ENCODE measurements at places on chromosomes 13 and 19.

DNA sequence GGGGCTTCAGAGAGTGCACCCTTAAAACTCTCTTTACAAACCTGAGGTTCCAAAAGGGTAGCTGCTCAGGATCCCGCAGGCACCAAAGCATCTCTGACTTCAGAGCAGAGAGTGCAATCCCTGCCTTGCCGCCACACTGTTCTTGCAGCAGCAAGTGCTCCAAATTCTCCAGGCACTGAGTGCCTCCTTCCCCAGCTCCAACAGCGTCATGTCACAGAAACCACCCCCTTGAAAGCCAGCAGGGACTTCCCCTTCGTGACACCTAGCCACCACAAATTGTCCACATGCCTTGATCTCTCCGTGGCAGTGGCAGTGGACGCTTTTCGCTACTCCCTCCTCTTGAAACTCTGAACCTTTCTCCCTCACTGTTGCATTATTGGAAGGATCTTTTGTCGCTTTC is 39.9 kb downstream of the MBNL2 start:
- H3K27me3 ChIP-seq = peaks cover 5% of the 10 kb centered on the region
- H3K4me3 ChIP-seq = no peak overlapping the region
- DNase-seq = no peak
- peaks cover 31% of the 10 kb centered on the region for H3K4me1 ChIP-seq
- peaks cover 4% of the 10 kb centered on the region for H3K36me3 ChIP-seq

GRCh38 chr13:22178878-22179277 is 508.0 kb downstream of the FGF9 start:
- no peaks in the 10 kb centered on the region for H3K4me1 ChIP-seq
- no peaks in the 10 kb centered on the region for H3K36me3 ChIP-seq
- no peak for DNase-seq

DNA sequence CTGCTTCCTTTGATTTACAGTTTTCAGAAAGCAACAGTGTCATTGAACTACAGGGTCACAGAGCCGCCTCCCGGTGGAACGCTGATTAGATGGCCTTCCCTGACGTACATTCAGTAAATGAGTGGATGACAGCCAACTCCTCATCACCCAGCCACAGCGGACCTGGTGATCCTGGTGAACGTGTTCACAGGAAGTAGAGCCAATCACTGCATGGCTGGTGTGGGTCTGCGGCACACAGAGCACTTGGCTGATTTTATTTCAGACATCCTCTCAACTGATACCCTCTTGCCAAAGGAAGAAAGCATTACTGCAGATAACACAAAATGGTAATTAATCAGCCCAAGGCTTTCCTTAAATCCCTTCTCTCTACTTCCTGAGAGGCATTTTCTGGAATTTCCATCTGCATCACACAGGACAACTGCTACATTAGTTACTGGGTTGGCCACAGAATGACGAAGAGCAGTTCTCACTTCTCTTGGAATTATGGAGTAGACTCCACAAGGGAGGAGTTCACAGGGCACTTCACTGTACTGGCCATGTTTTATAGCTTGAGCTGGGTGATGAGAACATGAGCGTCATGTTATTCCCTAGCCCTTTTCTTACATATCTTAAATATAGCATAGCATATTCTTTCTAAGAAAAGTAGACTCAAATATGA is 84.0 kb upstream of the SLC7A1 start:
- DNase-seq = no peak
- H3K36me3 ChIP-seq = no peaks in the 10 kb centered on the region
- peaks cover 3% of the 10 kb centered on the region for H3K27me3 ChIP-seq
- peaks cover 4% of the 10 kb centered on the region for H3K4me1 ChIP-seq

- no peak overlapping the region for H3K27ac ChIP-seq
- DNase-seq = peak; percentile 73
- no peaks in the 10 kb centered on the region for H3K4me1 ChIP-seq
- H3K36me3 ChIP-seq = no peaks in the 10 kb centered on the region
- H3K27me3 ChIP-seq = peaks cover 4% of the 10 kb centered on the region
Observed at GRCh38 chr19:43651758-43652545, 12.3 kb upstream of the CADM4 start.

DNA sequence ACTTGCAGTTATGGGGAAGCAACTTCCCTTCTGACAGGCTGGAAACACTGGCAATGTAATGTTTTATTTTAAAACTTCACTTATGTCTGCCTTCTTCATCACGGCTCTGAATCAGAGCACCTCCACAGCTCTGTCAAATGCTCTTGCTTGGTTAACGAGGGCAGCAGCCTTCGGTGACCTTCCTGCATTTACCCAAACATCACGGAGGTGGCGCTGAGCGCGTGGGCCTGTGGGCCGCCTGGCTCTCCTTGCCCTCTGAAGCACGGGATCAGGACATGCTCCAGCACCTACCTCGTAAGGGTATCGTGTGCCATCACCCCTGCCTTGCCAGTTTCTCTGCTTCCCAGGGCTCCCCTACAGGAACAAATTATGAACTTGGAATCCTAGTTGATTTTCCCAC is 310.0 kb downstream of the TEX29 start:
- peaks cover 10% of the 10 kb centered on the region for H3K4me1 ChIP-seq
- DNase-seq = no peak
- peaks cover 2% of the 10 kb centered on the region for H3K27me3 ChIP-seq
- peaks cover under 1% of the 10 kb centered on the region for H3K36me3 ChIP-seq
- no peak overlapping the region for H3K4me3 ChIP-seq
- H3K27ac ChIP-seq = no peak overlapping the region

GRCh38 chr13:110018009-110018408 is 231.6 kb upstream of the IRS2 start:
- H3K27me3 ChIP-seq = peaks cover 4% of the 10 kb centered on the region
- H3K36me3 ChIP-seq = no peaks in the 10 kb centered on the region
- H3K27ac ChIP-seq = no peak overlapping the region
- no peak overlapping the region for H3K4me3 ChIP-seq
- no peak for DNase-seq
- H3K4me1 ChIP-seq = no peaks in the 10 kb centered on the region

- peak overlapping the region; percentile 30 for H3K4me3 ChIP-seq
- H3K27ac ChIP-seq = peak overlapping the region; percentile 84
- no peaks in the 10 kb centered on the region for H3K36me3 ChIP-seq
- peaks cover 2% of the 10 kb centered on the region for H3K27me3 ChIP-seq
- peaks cover 16% of the 10 kb centered on the region for H3K4me1 ChIP-seq
Observed at GRCh38 chr19:14181906-14182305, 24.1 kb downstream of the ADGRL1 start.

DNA sequence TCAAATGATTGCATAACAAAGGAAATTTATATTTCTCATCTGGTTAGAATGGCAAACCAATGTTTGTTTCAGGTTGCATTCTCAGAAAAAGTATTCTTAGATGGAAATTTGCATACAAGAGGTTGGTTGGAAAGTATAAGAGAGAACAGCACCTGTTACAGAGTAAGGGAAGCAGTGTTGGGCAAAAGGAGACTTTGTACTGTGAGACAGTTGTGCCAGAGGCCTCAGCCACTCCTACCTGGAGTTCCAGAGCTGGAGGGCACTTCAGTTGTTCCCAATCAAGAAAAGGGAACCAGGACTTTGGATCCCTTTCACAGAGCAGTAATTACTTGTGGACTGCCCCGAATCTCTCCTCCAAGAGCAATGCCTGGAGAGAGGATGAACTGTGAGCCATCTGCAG is 81.8 kb downstream of the SPRY2 start:
- peaks cover 4% of the 10 kb centered on the region for H3K27me3 ChIP-seq
- H3K4me1 ChIP-seq = no peaks in the 10 kb centered on the region
- peaks cover 6% of the 10 kb centered on the region for H3K36me3 ChIP-seq
- H3K27ac ChIP-seq = no peak overlapping the region

DNA sequence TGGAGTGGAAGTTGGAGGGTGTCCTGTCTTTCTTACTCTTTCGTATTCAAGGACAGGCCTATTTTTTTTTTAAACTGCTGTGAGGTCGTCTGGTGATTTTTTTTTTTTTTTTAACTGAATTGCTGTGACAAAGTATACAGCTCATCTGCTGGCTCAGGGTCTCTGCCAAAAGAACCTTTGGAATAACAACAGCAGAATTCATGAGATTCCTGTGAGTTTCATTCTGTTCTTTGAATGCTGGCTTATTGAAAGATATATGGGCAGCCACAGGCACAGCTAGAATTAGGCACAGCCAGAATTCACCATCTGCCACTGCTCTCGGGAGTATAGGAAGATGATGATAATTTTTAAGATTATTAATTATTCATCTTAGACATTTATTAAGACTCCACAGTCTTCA is 21.4 kb upstream of the FRY start:
- H3K4me1 ChIP-seq = peaks cover 31% of the 10 kb centered on the region
- H3K36me3 ChIP-seq = no peaks in the 10 kb centered on the region
- peak overlapping the region; percentile 71 for H3K4me3 ChIP-seq
- peak overlapping the region; percentile 83 for H3K27ac ChIP-seq

GRCh38 chr13:101473458-101473857 is 21.0 kb downstream of the ITGBL1 start:
- no peak overlapping the region for H3K27ac ChIP-seq
- no peaks in the 10 kb centered on the region for H3K27me3 ChIP-seq
- H3K4me3 ChIP-seq = no peak overlapping the region
- H3K4me1 ChIP-seq = no peaks in the 10 kb centered on the region
- no peaks in the 10 kb centered on the region for H3K36me3 ChIP-seq
- no peak for DNase-seq

GRCh38 chr19:13214036-13214730 is 64.0 kb downstream of the IER2 start:
- peaks cover 5% of the 10 kb centered on the region for H3K27me3 ChIP-seq
- no peak overlapping the region for H3K4me3 ChIP-seq
- peak overlapping the region; percentile 73 for H3K27ac ChIP-seq
- no peaks in the 10 kb centered on the region for H3K36me3 ChIP-seq
- DNase-seq = peak; percentile 36

- H3K27me3 ChIP-seq = peaks cover 10% of the 10 kb centered on the region
- H3K36me3 ChIP-seq = peaks cover 3% of the 10 kb centered on the region
- DNase-seq = no peak
- H3K4me3 ChIP-seq = no peak overlapping the region
Observed at GRCh38 chr19:29590278-29590677, 15.8 kb upstream of the POP4 start.

- H3K27me3 ChIP-seq = peaks cover 14% of the 10 kb centered on the region
- peak overlapping the region; percentile 47 for H3K4me3 ChIP-seq
- DNase-seq = no peak
- no peaks in the 10 kb centered on the region for H3K36me3 ChIP-seq
- peaks cover 12% of the 10 kb centered on the region for H3K4me1 ChIP-seq
Observed at GRCh38 chr19:5319516-5319915, 21.1 kb downstream of the PTPRS start.

- DNase-seq = no peak
- no peak overlapping the region for H3K4me3 ChIP-seq
- H3K27me3 ChIP-seq = peaks cover 3% of the 10 kb centered on the region
- H3K36me3 ChIP-seq = peaks cover 26% of the 10 kb centered on the region
Observed at GRCh38 chr13:46478651-46479050, 74.3 kb upstream of the LRCH1 start.

DNA sequence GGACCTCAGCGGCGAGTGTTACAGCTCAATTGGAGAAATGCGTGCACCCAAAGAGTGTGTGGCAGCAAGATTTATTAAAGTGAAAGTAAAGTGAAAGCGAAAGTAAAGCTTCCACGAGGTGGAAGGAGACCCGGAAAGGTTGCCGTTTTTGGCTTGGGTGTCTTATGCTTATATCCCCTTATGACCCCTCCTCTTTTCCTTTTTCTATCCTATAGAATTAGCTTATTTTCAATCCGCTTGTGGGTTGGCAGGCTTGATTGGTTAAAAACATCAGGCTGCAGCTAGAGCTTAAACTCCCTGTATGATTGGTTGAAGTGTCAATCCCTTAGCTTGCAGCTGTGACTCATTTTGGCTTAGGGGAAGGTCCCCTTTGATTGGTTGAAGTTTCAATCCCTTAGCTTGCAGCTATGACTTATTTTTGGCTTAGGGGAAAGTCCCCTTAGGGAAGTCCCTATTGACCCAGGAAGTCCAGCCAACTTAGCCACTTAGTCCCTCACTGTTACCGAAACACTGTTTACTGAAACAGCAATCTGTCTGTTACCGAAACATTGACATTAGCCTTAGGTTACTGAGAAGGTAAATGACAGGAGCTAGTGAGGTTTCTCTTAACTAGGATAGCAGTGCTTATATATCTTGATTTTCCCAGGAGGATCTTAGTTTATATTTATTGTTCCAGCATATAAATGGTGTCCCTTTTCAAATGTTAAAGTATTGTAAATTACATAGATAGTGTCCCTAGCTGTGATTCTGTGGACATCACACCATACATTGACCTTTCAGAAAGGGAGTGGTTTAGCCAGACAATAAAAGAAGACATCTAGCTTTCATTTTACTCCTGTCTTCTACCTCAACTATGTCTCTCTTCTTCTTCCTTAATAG is 575.8 kb downstream of the DACH1 start:
- no peak for DNase-seq
- no peaks in the 10 kb centered on the region for H3K4me1 ChIP-seq
- H3K27me3 ChIP-seq = no peaks in the 10 kb centered on the region

GRCh38 chr13:66459143-66459542 is 771.0 kb downstream of the PCDH9 start:
- H3K4me3 ChIP-seq = no peak overlapping the region
- no peaks in the 10 kb centered on the region for H3K27me3 ChIP-seq
- no peak overlapping the region for H3K27ac ChIP-seq
- H3K4me1 ChIP-seq = peaks cover 2% of the 10 kb centered on the region

- peaks cover 9% of the 10 kb centered on the region for H3K4me1 ChIP-seq
- H3K27me3 ChIP-seq = no peaks in the 10 kb centered on the region
- no peak overlapping the region for H3K4me3 ChIP-seq
- H3K36me3 ChIP-seq = no peaks in the 10 kb centered on the region
Observed at GRCh38 chr13:40992678-40993518, 26.2 kb downstream of the ELF1 start.

GRCh38 chr13:69291292-69291906 is 816.2 kb upstream of the ATXN8OS start:
- H3K36me3 ChIP-seq = no peaks in the 10 kb centered on the region
- no peak overlapping the region for H3K27ac ChIP-seq
- DNase-seq = no peak
- no peaks in the 10 kb centered on the region for H3K4me1 ChIP-seq
- H3K4me3 ChIP-seq = no peak overlapping the region
- H3K27me3 ChIP-seq = no peaks in the 10 kb centered on the region

DNA sequence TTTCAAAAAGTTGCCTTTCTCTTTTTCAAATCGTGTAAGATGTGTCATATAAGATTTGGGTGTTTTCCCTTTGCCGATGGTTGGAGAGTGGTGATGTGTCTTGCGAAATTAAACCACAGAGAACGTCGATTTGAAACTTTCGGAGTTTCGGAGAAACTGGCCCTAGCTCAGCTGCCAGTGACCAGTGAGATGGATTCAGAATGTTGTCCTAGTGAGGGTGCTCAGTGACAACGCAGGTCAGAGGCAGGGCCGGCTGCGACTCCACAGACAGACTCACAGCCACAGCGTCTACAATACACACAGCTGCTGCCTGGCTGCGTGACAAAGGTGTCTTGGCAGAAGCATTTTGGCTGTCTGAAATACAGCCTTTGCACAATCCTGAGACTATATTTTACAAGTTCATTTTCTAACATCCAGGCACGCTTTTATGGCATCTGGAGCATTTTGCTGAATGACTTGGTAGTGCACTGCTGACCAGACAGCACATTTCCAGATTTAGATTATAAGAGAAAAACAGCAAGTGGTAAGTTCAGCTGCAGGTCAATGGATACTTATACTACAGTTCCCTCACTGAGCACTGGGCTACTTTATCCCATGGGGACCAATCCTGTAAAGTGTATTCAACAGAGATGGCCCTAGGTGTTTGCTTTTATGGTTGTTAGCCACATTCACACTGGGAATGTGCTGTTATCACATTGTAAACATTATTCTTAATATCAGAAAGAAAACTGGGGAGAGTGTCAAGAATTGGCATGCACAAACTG is 207.5 kb downstream of the KCNRG start:
- DNase-seq = no peak
- H3K4me1 ChIP-seq = peaks cover 23% of the 10 kb centered on the region
- H3K27ac ChIP-seq = no peak overlapping the region
- H3K4me3 ChIP-seq = peak overlapping the region; percentile 4
